ENCODE measurements at places on chromosomes 13 and 19. TPM values are rescaled to one million over a fixed set of nuclear protein-coding genes. Genes with fewer than 3 reads are reported as not detected.

- DNase-seq, result no peak
Observed at GRCh38 chr19:15864824-15865223, 33.0 kb downstream of the CYP4F2 start.

COX6B2 gene
- total RNA-seq, result not detected

DNA sequence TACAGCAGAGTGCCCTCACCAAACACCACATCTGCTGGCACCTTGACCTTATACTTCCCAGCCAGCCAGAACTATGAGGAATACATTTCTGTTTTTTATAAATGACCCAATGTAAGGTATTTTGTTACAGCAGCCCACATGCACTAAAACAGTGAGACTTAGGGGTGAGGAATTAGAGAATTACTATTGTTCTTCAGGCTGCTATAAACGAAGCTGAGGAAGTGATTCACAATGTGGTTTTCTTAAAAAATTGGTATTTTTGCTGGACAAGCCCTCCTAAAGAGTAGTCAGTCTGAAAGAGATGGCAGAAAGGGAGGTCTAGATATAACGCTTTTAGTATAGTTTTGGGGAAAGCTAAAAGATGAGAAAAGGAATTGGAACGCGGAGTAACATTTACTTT lies 101.0 kb downstream of the SLITRK6 start:
- no peak for DNase-seq

CGB2 gene
- not detected for total RNA-seq
